Activated naive CD8-positive, alpha-beta T cell treated with anti-CD3 and anti-CD28 coated beads for 36 hours (primary cell): ENCODE measurements at places on chromosomes 3 and 15. TPM values are rescaled to one million over a fixed set of nuclear protein-coding genes. Genes with fewer than 3 reads are reported as not detected.

DNA sequence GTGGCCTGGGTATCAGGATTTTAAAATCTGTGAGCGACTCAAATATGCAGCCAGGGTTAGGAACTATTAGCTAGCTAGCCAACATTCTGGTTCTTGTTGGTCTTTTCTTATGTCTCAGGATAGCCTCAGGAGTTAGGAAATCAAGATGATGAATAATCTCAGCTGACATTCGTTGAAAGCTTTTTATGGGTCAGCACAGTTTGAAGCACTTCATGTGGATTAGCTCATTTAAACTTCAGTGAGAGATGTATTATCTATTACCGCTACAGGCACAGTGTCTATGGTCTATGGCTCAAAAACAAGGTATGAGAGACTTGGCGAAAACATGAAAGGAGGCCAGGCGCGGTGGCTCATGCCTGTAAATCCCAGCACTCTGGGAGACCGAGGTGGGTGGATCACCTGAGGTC is 187.5 kb upstream of the THRB start:
- no peak for DNase-seq
- H3K36me3 ChIP-seq = no peaks in the 10 kb centered on the region
- no peak overlapping the region for H3K4me3 ChIP-seq
- H3K27ac ChIP-seq = no peak overlapping the region

- H3K27ac ChIP-seq = peak overlapping the region; percentile 47
- no peak overlapping the region for H3K4me3 ChIP-seq
- DNase-seq = no peak
- peaks cover 14% of the 10 kb centered on the region for H3K36me3 ChIP-seq
Measured at GRCh38 chr15:85676342-85677098, 118.2 kb downstream of the KLHL25 start.

DNA sequence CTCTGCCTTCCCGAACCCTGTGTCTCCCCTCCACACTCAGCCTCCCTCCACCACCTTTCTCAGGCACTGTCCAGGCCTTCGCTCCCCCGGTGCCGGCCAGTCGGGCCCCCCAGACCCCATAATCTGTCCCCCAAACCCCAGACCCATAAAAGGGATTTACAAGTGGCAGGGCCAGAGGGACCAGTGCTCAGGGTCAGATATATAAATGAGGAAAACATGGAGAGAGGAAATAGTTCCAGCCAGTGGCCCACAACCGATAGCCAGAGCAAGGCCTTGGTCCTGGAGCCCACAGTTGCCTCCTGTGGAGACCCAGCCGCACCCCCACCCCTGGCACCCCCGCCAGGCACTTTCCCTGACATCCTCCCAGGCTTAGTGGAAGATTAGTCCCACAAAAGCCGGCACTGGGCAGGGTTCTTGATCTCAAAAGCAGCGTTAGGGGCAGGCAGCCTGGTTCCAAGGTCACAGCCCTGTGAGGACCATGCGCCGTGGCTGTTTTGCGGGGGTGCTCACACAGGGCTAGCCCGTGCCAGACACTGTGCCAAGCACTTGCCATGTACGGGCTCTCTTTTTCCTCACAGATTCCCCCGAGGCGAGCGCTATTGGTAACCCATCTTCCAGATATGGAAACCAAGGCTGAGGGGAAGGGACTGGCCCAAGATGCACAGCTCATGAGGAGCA is 1.1 kb upstream of the PLXND1 start:
- no peak for DNase-seq
- H3K4me1 ChIP-seq = peaks cover 8% of the 10 kb centered on the region
- no peak overlapping the region for H3K27ac ChIP-seq
- H3K4me3 ChIP-seq = peak overlapping the region; percentile 85
- no peaks in the 10 kb centered on the region for H3K36me3 ChIP-seq
- peaks cover 36% of the 10 kb centered on the region for H3K27me3 ChIP-seq

The TICRR gene
- 22.5 TPM for total RNA-seq

The PEX5L gene
- total RNA-seq = not detected

The LSAMP gene
- not detected for total RNA-seq
